ENCODE measurements at places on chromosomes 2 and 18.

DNA sequence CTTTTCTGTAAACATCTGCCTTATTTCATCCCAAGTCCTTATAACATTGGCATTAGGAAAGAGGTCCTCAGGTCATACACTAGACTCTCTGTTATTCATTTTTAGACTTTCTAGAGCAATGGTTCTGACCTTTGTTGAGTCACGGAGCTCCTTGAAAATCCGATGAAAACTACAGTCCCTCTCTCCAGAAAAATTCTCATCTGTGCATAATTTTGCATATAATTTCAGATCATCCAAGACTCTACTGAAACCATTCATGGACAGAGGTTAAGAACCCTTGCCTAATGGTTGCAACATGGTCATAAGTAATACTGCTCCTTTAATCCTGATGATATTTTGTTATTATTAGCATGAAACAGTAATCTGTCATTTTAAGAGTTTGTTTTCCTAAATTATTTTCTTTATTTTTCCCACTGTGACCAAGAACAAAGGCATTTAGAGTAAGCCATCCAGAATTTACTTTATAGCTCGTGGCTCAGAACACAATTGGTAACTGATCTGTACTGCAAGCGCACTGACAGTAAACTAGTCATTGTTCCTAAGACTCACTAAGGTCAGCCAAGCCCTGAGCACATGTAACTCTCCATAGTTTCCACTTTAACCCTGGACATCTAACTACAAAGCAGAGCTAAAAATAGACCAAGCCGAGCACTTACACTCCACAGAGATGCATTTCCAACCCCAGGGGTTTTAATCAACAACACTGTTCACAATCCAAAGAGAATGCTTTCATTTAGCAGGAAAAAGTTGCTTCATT lies 8.4 kb downstream of the MYOM1 start:
- DNase-seq, result no peak

- peak; percentile 70 for DNase-seq
These were observed 74.2 kb downstream of the VIT start for GRCh38 chr2:36770542-36771287.

- DNase-seq, result no peak
These were observed 64.5 kb upstream of the ZCCHC2 start for GRCh38 chr18:62458346-62458745.

DNA sequence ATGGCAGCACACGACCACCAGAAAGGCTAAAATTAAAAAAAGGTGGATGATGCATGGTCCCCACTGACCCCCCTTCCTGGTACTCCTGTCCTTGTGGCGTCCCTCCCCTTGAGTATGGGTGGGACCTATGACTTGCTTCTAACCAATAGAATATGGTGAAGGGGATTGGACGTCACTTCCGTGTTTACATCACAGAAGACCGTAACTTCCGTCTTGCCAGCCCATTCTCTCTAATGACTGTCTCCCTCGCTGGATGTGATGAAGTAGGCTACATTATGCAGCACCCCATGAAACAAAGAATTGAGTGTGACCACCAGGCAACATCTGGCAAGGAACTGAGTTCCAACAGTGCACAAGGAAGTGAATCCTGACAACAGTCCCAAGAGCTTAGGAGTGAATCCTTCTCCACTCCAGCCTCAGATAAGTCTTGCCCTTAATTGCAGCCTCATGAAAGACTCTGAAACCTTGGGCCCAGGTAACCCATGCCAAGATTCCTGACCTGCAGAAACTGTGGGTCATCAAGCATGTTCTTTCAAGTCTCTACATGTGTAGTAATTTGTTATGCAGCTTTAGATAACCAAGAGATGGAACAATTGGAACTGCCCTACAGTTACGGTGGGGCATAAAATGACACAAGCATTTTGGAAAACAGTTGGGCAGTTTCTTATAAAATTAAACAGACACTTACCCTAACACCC lies 80.1 kb upstream of the NPAS2 start:
- DNase-seq, result no peak

- DNase-seq, result no peak
These were observed 233.3 kb downstream of the RAB3GAP1 start for GRCh38 chr2:135285391-135285790.

- peak; percentile 87 for DNase-seq
These were observed 8.4 kb upstream of the ARID5A start for GRCh38 chr2:96528006-96528699.

DNA sequence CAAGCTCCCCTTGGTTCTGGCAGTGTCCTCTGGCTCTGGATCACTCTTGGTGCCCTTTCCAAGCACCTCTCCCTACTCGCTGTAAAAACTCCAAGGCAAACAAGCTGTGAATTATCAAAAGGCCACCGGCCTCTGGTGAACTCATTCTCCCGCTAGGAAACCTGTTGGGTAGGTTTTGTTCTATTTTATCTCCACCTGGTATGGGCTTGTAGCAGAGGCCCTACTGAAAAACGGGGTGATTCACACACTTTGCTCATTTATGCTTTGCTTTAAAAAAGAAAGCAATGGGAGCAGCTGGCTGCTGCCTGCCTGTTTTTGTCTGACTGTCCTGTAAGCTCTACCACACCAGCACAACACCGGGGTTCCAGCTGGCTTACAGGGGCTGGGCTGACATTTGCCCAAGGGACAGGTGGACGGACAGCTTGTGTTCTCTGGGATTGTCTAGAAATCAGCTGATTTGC lies 56.8 kb downstream of the SH3BP4 start:
- DNase-seq, result no peak

DNA sequence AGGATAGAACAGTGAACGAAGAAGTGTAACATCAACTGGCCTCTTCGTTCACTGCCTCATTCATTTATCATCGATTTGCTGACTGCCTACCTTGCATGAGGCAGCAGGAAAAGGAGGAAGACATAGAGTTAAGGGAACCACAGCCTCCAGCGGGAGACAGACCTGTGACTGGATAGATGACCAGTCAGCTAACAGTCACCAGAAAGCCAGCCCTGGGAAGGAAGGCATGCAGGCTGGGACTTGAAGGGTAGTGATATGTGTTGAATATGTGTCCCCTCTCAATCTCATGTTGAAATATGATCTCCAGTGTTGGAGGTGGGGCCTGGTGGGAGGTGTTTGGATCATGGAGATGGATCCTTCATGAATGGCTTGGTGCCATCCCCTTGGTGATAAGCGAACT lies 58.3 kb downstream of the CTIF start:
- DNase-seq, result no peak

GRCh38 chr2:165627470-165627869 lies 158.0 kb downstream of the CSRNP3 start:
- no peak for DNase-seq

DNA sequence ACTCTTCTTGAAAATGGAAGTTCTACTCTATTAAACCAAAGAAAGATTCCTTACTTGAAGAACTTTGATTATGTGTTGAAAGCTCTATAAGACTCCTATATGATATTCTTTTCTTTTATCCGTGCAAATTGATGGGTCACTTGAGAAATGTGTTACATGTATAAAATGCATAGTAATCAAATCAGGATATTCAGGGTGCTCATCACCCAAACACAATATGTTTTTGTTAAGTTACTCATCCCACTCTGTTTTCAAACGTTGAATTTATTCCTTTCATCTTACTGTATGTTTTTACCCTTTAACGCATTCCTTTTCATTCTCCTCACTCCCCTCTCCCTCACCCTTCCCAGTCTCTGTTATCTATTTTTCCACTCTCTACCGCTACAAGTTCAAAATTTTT lies 305.5 kb upstream of the KYNU start:
- DNase-seq, result no peak

DNA sequence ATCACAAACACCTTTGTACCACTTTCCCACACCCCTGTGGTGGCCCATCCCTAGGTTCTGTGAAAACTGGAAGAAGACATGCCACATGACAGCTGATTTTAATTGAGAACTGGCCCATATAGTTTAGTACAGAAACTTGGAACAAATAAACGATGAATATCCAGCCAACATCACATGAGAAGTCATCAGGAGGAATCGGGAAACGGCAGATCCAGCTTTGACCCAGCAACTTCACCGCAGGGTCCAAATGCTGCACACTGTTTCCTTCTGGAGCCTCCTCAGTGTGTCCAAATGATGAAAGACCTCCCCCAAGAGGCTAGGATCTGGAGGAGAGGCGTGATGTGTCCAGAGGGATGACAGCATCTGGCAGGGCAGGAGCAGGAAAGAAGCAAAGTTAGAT lies 75.5 kb downstream of the COPS8 start:
- no peak for DNase-seq

GRCh38 chr2:12684471-12684936 lies 32.2 kb upstream of the TRIB2 start:
- no peak for DNase-seq

All from stimulated activated CD8-positive, alpha-beta memory T cell treated with anti-CD3 and anti-CD28 coated beads, Interleukin-4, amount 100 ng/mL, for 48 hours (primary cell).